SW480 (cell line): ENCODE measurements at places on chromosomes 6 and 20.

DNA sequence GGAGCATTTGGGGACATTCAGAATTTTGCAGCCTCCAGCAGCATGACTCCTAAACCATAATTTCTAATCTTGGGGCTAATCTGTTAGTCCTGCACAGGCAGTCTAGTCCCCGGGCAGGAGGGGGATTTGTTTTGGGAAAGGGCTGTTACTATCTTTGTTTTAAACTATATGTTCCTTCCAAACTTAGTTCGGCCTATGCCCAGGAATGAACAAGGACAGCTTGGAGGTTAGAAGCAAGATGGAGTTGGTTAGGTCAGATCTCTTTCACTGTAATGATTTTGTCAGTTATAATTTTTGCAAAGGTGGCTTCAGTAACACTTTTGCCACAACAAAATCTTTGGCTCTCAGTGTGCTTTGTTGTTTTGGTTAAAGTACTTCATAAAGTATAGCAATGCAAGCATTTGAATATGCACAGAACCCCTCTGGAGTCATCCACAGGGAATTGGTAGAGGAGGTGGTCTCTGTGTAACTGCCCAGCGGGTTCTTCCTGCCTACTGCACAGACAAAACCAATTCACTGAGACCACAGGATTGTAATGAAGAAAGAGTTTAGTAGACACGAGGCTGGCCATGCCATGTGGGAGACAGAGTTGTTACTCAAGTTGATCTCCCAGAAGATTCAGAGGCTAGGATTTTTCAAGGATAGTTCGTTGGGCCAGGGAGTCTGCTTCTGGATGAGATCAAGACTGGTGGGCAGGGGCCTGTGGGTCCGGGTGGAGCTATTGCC, 224.1 kb upstream of the MYLIP start:
- DNase-seq: no peak

GRCh38 chr20:821046-821730, 12.3 kb upstream of the FAM110A start:
- no peak for DNase-seq

- no peak for DNase-seq
These were observed 192.3 kb downstream of the GJA1 start for GRCh38 chr6:121627761-121628160.

- peak; percentile 21 for DNase-seq
These were observed 40.4 kb upstream of the TINAG start for GRCh38 chr6:54267798-54268197.

GRCh38 chr6:40383348-40384115, 203.6 kb downstream of the LRFN2 start:
- no peak for DNase-seq

DNA sequence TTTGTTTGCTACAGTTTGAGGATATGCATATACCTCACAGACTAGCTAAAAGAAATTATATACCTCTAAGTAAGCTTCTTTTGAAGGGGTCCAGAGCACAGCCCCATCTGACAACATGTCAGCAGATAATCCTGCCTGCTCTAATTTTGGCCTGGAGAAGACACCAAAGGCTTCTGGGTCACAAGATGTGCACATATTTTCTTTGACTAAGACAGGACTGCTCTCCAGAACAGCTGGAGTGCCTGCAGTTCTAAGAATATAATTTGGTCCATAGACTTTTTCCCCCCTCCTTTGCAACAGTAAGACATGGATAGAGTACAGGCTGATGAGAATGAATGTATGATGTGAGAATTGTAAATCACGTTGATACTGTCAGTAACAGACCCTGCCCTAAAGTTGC, 107.9 kb upstream of the KCNK16 start:
- no peak for DNase-seq

- DNase-seq: peak; percentile 77
These were observed 17.3 kb downstream of the BNIP5 start for GRCh38 chr6:36319436-36319762.

DNA sequence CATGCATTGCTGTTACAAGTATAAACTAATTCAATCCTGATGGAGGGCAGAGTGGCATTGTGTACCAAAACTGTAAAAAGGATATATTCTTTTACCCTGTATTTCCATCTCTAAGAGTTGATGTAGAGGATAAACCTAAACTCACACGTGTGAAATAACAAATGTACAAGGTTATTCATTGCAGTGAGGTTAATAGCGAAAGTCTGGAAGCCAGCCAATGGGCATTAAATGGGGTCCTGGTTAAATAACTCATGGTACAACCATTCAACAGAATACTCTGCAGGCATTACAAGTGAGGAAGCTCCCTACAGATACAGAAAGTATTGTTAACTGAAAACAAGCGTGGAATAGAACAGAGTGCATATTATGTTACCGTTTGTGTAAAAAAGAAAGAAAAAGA, 56.9 kb downstream of the BCAS1 start:
- DNase-seq: no peak

- DNase-seq: no peak
These were observed 701.8 kb upstream of the ADGRB3 start for GRCh38 chr6:67933278-67933677.

DNA sequence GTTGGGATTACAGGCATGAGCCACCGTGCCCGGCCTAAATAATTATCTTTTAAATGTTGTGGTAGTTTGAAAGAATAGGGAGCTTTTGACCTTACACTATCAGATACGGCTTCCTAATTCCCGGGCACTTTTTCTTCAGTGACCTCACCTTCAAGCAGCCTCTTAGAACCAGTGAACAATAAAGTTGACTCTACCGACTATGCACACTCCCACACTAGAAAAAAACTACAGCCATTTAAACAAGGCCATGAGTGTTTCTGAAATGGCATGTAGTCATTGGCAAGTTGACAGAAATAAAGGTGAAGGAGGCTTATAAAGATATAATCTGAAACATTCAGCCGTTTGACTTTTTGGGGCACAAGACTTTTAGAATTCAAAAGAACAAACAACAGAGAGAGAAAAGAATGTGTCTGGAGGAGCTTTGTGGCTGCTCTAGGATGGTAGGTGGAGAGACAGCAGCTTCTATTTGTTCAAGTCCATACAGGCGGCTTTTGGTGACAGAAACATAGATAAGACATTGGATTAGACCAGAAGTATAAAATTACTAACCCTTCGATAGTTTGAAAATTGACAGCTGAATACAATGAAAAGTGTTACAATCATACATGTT, 75.2 kb downstream of the GJA1 start:
- no peak for DNase-seq

DNA sequence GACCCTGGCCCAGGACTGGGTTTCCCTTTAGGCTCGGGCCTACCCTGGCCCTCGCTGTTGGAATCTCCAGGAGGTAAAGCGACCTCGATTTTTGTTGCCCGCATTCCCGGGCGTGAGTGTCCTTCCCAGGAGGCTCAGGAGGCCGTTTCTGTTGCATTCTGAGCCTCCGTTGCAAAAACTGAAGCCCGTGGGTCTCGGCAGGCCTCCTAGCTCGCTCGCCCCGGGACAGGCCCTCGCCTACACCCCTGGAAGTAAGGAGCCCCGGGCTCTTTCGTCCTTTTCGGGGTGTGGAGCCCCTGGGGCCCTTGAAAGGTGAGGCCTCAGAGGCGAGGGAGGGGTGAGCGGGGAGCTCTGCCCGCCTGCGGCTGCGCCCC, 2.3 kb downstream of the NR2E1 start:
- DNase-seq: no peak

DNA sequence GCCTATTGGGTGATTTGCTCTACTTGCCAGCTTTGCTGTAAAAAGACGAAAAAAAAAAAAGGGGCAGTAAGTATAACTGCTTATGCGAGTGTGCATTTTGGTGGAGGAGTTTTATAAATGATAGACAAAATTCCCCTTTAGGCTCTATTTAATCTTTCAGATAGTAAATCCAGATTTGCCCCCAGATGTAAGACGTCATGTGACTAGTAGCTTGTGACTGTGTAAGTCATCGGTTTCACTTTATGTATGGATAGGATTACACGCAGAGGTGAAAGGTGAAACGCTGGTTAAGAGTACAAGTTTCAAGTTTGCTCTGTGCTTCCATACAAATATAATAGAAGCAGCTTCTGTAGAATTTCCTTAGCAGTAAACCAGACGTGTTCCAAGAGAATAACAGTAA, 7.9 kb downstream of the RAB32 start:
- DNase-seq: no peak

DNA sequence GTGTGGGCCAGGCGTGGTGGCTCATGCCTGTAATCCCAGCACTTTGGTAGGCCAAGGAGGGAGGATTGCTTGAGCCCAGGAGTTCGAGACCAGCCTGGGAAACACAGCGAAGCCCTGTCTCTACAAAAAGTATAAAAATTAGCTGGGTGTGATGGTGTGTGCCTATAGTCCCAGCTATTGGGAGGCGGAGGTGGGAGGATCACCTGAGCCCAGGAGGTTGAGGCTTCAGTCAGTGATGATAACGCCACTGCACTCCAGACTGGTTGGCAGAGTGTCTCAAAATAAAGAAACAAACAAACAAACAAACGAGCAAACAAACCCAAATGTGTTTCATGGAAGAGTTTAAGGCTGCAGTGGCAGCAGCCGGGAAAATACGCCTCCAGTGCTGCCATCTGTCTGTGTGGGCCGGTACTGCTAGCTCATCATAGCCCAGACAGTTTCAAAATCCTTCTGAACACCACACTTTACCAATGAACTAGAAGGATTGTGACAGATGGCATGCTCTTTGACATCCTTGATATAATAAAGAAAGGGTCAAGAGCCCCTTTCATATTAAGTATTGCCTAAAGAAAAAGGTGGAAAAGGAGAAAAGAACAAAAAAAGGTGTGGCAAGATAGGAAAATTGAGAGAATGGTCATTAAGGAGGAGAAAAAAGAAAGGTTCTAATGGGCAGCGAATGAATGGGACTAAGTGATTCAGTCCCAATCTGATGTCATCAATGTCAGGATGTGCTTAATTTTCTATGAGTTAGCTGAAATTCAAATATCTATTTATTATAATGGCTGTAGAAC, 298.6 kb downstream of the SYNE1 start:
- DNase-seq: peak; percentile 11
